EH (cell line): ENCODE measurements at places on chromosomes 1 and 21.

DNA sequence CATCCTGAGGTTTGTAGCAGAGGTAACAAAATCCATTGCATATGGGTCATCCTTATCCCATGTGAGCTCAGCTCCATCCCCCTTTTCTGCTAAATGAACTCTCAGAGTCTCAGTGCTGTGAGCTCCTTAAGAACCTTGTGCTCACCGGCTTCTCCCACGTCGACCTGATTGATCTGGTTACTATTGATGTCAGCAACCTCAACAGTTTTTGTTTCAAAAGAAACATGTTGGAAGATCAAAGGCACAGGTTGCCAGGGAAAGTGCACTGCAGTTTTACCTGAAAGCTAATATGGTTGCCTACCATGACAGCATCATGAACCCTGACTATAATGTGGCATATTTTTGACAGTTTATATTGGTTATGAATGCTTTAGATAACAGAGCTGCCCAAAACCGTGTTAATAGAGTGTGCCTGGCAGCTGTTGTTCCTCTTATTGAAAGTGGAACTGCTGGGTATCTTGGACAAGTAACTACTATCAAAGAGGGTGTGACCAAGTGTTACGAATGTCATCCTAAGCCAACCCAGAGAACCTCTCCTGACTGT is 131.4 kb downstream of the HS2ST1 start:
- DNase-seq = no peak

DNA sequence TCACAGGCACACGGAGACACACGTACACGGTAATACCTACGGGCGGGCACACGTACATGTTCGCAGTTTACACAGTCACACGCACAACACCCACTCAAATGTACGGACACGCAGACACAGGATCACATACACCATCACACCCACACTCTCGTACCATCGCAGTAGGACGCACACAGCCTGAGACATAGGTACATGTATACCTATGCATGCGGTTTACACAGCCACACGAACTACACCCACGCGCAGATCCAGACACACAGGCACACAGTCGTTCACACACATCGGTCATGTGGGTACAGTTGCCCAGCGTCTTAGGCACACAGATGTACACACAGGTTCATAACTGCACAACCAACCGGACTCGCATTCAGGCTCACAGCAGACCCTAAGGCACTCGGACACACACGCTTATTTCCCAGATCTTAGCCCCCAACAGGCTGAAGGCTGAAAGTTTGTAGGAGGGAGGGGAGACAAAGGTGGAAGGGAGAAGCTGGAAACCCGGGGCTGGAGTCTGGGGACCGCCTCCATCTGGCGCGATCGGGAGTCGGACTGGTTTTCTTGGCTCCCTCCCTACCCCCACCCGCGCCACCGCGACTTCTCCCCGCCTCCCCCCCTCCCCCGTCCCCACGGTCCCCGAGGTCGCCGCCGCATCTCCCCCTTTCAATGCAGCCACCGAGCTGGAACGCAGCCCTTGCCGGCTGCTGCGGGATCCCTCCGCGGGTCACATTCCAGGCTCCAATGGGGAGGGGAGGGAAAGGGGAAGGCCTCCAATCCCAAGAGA is 51.9 kb upstream of the SYNC start:
- DNase-seq = no peak

GRCh38 chr1:32491386-32491785 is 26.5 kb downstream of the ZBTB8B start:
- no peak for DNase-seq

DNA sequence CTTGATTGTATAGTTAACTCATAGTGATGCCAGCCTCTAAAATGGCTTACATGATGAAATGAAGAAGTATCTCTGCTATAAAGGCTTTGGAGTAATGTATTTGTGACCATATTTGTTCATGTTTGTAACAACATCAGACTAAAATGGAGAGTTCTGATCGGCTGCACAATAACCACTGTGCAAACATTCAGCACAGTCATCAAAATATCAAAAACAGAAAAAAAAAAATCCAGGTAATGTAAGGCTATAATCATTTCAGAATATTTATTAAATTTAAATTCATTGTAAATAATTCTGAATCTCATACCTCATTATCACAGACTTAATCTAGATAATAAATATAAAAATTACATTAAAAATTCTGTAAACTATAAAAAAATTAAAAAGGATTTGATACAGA is 1161.8 kb downstream of the MRPL39 start:
- no peak for DNase-seq

DNA sequence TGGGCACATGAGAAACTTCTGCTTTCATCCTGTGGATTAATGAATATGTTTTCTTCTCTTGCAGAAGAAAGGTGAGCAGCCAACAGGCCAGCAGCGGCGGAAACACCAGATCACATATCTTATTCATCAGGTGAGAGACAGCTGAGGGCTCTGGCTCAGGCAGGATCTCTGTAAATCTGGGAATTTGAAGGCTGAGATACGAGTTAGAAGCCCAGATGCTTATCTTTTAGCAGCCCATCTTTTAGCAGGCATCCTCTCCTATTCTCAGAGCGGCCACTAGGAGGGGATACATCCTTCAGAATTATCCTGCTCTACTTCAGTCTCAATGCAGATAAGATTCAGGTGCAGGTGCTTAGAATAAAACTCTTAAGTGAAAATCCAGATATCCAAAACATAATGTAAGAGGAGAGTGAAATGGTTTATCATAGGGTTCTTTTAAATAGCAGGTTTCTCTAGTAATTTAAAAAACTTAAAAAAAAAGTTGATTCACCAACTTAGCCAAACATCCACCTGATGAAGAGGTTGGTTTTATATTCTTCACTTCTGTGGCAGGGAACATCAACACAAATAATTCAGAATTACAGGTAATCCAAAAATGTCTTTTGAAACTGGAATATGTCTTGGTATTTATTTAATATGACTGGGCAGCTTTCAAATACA is 19.3 kb downstream of the SH2D2A start:
- DNase-seq = peak; percentile 76

- peak; percentile 69 for DNase-seq
These were observed 37.3 kb downstream of the CHAF1B start for GRCh38 chr21:36422279-36423098.

GRCh38 chr1:57254022-57254421 is 169.8 kb downstream of the DAB1 start:
- peak; percentile 51 for DNase-seq

- no peak for DNase-seq
These were observed 62.5 kb downstream of the IL23R start for GRCh38 chr1:67228791-67229190.

GRCh38 chr1:62103846-62104245 is 90.8 kb upstream of the L1TD1 start:
- no peak for DNase-seq

GRCh38 chr21:32795376-32795775 is 23.8 kb upstream of the PAXBP1 start:
- no peak for DNase-seq

DNA sequence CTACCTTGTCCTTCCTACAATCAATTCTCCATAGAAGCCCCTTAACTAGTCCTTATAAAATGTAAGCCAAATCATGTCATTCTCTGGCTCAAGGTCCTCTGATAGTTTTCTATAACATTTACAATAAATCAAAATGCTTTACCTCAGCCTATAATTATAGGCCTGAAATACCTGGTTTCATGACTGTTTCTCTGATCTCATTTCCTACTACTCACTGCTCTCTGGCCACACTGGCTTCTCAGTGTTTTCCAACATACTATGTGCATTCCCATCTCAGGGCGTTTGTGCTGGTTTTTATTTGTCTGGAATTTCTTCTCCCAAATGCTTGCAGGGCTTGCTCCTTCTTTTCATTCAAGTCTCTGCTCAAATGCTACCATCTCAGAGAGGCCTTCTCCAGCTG is 67.9 kb upstream of the MAGI3 start:
- DNase-seq = no peak

DNA sequence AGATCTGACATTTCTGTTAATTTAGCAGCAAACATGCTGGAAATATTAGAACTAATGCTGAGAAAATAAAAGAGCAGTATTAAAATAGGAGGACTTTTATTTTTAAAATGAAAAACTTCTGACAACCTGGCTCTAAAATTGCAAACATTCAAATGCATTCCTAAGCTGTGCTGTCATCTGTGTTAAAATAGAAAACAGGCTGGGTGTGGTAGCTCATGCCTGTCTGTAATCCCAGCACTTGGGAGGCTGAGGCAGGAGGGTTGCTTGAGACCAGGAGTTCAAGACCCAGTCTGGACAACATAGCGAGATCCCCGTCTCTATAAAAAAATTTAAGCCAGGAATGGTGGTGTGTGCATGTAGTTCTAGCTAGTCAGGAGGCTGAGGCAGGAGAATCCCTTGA is 44.6 kb downstream of the MIGA1 start:
- DNase-seq = peak; percentile 81

GRCh38 chr1:53754484-53755312 is 15.7 kb upstream of the GLIS1 start:
- DNase-seq = peak; percentile 79

DNA sequence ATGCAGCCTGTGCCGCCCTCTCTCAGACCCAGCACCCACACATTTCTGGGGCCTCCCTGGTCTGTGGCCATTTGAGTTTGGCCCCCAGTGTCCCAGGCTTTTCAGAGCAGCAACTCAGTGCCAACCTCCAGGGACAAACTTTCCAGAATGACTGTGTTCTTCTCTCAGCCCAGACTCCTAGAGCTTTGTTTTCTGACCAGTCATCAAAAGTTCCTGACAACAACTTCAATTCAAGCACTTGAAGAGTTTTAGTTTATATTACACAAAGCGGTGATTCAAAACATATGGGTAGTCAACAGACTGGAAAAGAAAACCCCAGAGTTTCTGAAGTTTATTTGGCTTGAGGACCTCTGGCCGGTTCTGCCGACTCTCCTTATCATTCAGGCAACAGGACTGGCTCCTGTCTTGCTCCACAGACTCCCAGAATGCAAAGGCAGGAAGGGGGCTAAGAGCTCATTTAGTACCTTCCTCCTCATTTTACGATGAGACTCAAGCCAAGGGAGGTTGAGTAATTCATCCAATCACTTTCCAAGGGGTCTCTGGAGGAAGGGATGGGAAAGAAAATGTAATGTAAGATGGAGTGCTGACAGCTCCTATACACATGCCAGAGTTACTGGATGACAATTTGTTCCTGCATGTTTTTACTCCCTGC is 27.0 kb upstream of the TIAM1 start:
- no peak for DNase-seq

DNA sequence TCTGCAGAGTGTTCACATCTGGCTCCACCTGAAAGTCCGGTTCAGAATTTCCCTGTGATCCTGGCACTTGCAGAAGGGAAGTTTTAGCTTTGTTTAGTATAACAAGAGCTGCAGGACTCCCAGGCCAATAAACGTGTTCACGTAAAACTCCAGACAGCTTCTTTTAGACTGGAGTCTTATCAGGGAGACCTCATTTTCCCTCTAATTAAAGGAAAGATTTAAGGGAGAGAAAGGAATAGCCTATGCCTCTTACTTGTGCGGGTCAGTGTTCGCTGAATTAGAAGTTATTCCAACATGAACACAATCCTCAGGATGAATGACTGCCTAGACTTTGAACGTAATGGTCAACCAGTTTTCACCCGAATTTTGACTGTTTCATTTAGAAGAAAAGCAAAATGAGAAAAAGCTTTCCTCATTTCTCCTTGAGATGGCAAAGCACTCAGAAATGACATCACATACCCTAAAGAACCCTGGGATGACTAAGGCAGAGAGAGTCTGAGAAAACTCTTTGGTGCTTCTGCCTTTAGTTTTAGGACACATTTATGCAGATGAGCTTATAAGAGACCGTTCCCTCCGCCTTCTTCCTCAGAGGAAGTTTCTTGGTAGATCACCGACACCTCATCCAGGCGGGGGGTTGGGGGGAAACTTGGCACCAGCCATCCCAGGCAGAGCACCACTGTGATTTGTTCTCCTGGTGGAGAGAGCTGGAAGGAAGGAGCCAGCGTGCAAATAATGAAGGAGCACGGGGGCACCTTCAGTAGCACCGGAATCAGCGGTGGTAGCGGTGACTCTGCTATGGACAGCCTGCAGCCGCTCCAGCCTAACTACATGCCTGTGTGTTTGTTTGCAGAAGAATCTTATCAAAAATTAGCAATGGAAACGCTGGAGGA is 202.1 kb upstream of the SGIP1 start:
- peak; percentile 93 for DNase-seq

GRCh38 chr1:39654291-39654690 is 14.8 kb upstream of the HEYL start:
- DNase-seq = no peak

GRCh38 chr1:228393811-228394570 is 12.6 kb downstream of the TRIM11 start:
- DNase-seq = no peak

GRCh38 chr1:20211511-20211931 is 25.2 kb upstream of the PLA2G2C start:
- DNase-seq = no peak

GRCh38 chr1:151568626-151569088 is 28.5 kb downstream of the TUFT1 start:
- no peak for DNase-seq

DNA sequence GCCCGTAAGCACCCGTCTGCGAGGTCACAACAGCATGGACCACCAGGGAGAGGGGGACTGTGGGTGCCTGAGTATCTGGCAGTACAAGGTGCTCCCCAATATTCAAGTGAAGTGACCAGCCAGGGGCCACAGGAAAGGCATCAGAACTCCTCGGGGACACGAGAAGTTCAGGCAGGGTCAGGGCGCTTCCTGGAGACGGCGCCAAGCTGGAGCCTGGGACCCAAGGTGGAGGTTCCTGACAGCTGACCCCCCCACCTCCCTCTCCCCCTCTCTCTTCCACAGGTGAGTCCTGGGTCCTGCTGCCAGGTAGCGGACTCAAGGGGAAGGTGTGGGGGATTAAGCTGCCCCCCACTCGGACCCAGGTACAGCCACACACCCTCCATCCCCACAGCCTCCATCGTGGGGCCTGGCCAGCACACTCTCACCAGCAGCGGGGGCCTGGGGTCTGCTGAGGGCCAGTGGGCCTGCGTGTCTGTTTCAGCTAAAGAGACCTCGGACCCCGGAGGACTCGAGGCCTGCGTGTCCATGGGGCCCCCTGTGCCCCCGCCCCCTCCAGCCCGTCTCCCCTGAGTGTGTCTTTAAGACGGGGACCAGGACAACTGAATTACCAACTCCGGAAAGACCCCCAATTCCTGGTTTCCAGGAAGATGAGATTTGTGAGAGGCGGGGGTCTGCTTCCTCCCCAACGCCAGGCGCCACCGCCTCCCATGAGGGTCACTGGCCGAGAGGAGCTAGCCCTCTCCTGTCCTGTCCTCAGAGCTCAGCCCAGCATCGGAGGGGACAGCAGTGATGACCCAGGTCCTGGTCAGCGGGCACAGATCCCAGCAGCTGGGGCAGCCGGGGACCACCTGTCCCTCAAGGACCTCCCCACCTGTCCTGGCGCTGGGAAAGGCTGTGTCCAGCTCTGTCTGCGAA is 6.2 kb downstream of the TNFRSF18 start:
- no peak for DNase-seq

- peak; percentile 13 for DNase-seq
These were observed 714.9 kb upstream of the CXADR start for GRCh38 chr21:16797966-16798365.

DNA sequence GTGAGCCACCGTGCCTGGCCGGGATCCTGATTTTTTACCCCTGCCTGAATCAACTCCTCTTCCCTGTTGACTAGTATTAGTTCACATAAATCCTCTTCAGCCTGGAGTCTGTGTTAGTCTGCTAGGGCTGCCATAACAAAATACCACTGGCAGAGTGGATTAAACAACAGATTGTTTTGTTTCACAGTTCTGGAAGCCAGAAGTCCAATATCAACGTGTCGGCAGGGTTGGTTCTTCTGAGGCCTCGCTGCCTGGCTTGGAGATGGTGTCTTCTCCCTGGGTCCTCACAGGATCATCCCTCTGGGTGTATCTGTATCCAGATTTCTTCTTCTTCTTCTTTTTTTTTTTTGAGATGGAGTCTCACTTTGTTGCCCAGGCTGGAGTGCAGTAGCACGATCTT is 18.2 kb downstream of the DOP1B start:
- DNase-seq = no peak

- DNase-seq = no peak
These were observed 5.1 kb downstream of the NAV1 start for GRCh38 chr1:201543871-201544642.
